ENCODE measurements at places on chromosomes 4 and X.

- no peak for DNase-seq
Observed at GRCh38 chrX:1767026-1767425, 152.2 kb downstream of the ASMT start.

DNA sequence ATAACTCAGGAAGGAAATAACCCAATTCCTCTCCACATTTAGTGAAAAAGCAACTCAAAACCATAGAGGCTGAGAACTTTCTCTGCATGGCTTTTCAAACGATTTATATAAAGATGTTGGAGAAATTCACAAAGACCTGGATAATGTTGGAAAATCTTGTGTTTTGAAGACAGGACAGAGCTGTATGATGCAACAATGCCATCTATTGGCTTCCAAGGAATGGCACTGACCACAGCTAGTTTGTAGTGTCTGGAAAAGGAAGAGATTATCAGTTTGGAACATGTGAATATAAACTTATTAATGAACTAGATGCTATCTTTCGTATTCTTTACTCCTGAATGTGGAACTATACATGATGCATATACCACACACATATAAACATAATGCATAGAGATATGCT lies 503.6 kb downstream of the IL1RAPL1 start:
- no peak for DNase-seq

DNA sequence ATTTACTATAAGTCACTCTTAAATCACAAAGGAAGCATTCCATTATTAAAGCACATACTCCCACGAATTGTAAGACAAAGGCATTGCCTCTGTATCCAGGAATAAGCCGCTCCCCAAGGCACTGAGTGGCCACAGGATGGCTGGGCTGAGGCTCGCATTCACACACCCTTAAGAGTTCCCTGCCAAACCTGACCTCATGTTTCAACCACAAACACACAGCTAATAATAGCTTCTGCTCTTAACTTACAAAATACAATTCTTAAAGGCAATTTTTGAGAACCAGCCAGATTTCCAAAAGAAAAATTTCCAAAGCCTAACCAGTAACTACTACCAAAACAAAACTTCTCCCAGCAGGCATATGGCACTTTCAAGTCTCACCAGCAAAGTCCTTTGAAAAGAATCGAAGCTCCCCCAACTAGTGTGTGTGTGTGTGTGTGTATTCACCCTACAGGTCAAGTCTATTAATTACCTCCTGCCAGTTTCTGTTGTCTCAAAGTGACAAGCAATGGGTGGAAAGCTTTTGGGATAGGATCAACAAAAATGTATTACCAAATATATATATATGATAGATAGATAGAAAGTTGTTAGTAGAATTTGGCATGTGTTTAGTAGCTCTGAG lies 36.0 kb downstream of the ARHGAP6 start:
- no peak for DNase-seq

- DNase-seq: no peak
Observed at GRCh38 chr4:89716893-89717292, 120.1 kb downstream of the SNCA start.

DNA sequence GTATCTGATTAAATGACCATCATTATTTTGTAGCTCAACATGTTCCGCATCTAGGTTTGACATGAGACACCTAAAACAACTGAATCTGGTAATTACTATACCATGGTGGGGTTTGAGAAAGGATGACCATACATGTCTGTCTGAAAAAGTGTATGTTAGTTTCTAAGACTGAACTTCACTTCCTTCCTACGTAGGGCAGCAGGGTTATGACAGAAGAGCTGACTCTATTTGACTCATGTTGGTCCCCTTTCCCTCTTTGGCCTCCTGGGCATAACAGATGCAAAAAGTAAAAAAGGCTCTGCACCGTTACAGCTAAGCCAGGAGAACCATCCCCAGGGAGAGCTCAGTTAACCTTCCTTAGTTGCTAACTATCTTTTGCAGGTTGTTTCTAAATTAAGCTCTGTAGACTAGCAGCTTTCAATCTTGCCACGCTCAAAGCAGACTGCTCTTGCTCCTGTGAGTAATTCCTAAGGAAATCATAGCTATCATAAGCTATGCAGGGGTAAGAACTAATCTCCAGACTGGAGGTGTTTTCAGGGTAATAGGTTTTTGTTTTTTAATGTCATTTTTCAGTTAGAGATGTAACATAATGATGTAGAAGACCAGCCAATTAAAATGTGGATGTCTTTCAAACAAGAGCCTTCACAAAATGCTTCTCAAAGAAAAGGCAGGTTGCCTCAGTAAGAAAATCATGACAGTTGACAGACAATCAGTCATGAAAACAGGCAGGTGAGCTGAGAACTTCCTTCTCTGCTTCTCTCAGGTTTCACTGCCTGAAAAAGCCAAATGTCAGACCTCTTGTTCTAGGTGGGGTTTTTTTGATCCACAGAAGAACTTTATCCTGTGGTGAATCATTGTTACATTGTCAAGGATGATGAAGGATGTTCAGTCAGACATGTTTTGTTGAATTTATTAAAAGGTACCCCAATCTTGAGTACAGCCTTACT lies 66.9 kb upstream of the DAPP1 start:
- no peak for DNase-seq

- DNase-seq: peak; percentile 35
Observed at GRCh38 chrX:23952984-23953907, 45.4 kb downstream of the CXorf58 start.

DNA sequence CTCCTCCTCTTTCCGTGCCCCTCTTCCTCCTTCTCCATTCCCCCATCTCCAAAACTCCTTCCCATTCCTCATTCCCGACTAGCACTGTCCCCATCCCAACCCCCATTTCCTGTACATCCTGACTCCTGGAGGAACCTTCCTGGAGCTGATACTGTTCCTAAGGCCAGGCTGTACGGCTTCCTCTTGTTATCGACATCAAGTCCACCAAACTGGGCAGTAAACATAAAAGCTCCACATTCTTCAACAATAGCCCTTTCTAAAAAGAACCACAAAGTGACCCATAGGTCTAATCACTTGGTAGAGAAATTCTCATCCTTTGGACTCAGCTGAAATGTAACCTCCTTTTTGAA lies 22.9 kb downstream of the AWAT2 start:
- DNase-seq: no peak

- no peak for DNase-seq
Observed at GRCh38 chr4:150625033-150625432, 43.1 kb downstream of the MAB21L2 start.

- DNase-seq: no peak
Observed at GRCh38 chr4:87042986-87043820, 108.4 kb downstream of the AFF1 start.

DNA sequence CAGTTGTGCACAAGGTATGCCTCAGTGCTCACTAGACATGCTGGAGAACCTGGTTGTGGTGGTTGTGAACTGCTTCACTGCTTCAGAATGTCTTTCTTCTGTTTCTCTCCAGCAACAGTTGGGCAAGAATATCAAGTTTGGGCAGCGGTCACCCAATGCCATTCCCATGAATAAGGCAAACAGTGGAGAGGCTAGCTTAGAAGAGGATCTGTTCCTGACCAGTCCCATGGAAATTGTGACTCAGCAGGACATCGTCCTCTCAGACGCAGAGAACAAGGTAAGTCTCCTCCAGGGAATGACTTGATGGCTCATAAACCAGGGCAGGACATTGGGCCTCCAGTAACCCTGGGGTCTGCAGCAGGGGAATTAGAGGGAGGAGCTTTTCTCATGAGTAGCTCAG lies 79.9 kb downstream of the AASDH start:
- DNase-seq: no peak

DNA sequence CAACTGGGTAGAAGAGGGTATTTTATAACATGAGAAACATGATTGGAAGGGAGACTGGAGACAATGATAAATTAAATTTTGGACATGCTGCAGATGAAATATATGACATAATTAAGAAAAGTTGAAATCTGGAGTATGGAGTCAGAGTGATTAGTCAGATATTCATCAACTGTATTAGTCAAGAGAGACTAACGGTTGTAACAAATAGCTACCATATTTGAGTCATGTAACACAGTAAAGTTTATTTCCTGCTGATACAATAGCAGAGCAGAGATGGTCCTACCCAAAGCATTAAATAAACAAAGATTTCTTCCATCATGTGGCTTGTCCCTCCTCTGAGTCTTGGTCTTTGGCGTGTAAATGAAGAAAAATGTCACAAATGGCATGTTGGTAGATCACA lies 321.3 kb downstream of the GALNTL6 start:
- no peak for DNase-seq

DNA sequence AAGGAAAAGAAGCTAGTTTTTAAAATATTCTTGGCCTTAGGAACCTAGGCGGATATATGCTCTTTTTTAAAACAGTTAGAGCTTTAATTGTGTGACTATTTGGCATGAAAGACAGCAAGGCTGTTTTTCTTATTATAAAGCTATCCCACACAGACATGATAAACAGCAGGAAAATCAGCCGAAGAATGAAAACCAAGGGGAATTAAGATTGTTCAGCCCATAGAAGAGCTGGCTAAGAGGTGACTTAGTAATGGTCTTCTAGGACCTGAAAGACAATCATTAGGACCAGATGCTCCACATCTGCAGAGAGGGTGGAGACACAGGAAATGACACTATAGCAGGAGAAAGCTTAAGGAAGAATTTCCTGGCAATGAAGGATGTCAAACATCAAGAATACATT lies 171.4 kb upstream of the NRK start:
- no peak for DNase-seq

Measured in KG1 (cell line).